AG09319 (cell line): ENCODE measurements at places on chromosomes 11 and 22.

- no peak for DNase-seq
Measured at GRCh38 chr11:60182541-60183330, at the start of gene MS4A6A. Gene MS4A6A, minus strand, starts transcription at chr11:60183083. Its CDS starts 1,356 bp downstream, at chr11:60181727.

- DNase-seq: peak; percentile 80
Measured at GRCh38 chr11:94650756-94651155, 83.6 kb downstream of the PIWIL4 start.

GRCh38 chr11:93579187-93579751 lies 36.1 kb upstream of the SMCO4 start:
- no peak for DNase-seq

- peak; percentile 12 for DNase-seq
Measured at GRCh38 chr11:10208131-10208575, 85.9 kb downstream of the SBF2 start.

- no peak for DNase-seq
Measured at GRCh38 chr11:3171931-3172560, 6.9 kb upstream of the OSBPL5 start.

DNA sequence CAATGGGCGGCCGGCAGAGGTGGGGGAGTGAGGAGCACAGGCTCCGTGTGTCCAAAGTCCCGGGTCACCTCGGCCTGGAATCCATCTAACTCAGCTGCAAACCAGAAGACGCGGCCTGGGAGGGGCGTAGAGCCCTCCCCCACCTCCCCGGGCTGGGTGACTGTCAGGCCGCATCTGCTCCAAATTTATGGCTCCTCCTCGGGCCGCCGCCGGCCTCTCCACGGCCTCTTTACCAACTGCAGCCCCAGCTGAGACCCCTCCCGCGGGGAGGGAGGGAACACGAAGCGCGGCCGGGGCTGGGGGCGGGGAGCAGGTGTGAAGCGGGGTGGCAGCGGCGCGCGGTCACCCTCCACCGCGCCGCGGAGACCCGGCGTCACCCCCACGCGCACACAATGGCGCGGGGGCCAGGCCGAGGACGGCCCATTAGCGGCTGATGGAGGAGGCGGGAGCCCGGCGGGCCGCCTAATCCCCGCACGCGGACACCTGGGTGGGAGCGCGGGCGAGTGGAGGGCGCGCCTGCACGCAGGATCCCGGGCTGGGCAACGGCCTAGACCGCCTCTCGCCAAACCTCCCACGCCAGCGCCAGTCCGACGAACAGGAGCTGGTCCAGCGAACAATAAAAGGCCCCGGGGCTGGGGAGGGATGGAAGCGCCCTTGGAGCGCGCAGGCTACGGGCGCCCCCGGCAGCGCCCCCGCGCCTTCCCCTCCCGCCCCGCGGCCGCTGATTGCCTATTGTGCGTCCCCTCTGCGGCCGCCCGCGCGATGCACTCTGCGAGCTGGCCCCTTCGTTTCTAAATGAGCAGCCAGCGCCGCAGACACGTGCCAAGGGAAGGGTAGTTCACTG lies 25.9 kb upstream of the ROBO3 start:
- no peak for DNase-seq

GRCh38 chr11:58905011-58905720 lies 34.1 kb upstream of the GLYATL1 start:
- no peak for DNase-seq

DNA sequence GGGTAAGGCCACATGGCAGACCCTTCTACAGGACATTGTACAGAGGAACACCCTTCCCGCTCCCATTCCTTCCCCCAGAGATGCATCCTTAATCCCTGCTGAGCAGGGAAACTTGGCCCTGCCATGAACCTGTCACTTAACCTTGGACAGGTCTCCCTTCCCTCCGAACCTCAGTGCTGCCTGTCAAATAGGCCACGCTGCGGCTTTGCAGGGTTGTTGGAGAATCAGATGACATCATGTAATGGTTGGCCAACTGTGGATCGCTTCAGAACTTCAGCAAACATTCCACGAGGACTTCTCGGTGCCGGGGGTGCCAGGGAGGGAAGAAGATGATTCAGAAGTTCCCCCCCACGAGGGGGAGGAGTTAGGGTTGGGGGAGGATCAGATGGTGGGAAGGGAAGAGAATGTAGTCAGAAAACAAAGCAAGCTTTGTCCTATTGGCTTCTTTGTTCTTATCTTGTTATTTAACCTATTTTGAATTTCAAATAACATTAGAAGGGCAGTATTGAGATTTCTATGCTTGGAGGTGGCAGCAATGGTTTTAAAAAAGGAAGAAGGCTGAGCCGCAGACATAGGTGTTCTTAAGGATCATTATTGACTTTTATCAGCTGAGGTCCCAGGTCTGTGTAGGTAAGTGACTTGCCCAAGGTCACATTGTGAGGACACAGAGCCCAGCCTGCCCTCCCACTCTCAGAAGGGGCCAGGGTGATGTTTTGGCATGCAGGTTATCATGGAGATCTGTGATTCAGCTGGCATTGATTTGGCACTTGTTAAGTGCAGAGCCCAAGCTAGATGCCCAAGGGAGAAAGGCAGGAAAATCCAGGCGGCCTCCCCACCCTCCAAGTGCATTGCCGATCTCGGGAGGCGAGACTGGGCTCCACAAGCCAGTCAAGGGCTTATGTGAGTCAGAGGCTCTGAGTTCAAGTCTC lies 3.1 kb downstream of the CDC42EP1 start:
- DNase-seq: peak; percentile 72

- no peak for DNase-seq
Measured at GRCh38 chr11:130785380-130786116, 130.7 kb downstream of the SNX19 start.

DNA sequence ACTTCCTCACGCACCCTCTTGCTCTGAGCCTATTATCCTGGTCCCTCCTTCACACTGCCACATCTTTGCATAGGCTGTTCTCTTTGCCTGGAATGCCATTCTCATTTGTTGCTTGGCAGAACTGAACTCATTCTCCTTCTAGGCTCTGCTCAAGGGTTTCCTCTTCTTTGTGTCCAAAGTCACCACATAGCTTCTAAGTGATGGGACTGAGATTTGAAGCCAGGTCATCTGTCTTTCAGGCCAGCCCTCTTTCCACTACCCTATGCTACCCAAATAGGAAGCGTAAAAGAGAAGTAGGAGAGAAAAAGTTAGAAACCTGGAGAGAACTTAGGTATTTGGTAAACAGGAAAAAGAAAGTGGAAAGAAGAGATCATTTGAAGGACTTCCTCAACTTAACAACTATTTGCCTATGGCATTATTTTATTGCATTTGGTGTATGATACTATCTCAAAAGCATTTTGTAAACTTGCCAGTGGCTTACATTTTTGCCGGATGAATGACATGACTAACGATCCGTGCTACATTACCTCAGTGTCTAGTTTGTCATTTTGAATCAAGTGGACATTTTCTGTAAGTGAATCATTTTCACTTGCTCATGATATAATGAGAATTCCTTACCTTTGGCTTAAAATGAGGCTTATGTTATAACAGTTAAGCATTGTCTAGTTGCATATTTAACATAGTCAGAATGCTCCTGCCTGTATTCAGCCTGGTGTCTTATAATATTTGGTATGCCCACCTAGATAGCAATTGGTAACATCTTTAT lies 18.5 kb downstream of the NF2 start:
- DNase-seq: peak; percentile 63

DNA sequence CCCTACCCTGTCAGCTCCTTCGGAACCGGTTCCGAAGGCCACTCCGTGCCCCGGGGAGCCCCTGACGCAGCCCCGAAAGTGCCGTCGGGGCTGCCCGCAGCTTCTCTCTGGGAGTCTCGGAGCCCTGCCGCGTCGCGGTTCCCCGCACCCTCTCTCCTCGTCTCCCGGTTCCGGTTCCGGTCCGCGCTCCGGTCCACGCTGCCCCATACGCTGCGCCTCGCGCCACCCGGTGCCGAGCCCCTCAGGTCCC lies 618 bp downstream of the MTA2 start:
- DNase-seq: no peak

- no peak for DNase-seq
Measured at GRCh38 chr11:9038541-9038940, 34.7 kb upstream of the NRIP3 start.

GRCh38 chr22:22787786-22788459 lies 99.7 kb upstream of the IGLL5 start:
- DNase-seq: no peak

DNA sequence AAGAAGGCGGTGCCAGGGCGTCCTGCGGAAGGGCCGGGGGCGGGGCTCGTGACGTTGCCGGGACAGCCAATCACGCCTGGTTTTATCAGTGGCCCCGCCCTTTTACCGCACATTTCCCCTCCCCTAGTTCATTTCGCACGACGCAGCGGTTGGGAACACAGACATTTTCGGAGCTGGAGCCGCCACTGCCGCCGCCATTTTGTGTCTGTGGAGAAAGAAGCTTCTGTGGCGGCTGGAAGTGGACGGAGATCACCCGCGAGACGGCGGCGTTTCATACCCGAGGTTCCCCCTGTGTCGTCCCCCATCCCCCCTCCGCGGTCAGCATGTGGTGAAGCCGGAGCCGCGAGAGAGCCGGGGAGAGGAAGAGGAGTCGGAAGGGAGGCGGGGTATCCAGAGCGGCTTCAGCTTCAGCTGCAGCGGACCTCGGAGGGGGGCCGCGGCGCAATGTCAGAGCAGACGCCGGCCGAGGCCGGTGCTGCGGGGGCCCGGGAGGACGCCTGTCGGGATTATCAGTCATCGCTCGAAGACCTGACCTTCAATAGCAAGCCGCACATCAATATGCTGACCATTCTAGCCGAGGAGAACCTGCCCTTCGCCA lies at the start of gene PCF11:
Gene PCF11, plus strand, starts transcription at position 136 of the 598 bp plus-strand sequence. Its CDS starts 309 bp downstream, at position 445.
- DNase-seq: no peak

DNA sequence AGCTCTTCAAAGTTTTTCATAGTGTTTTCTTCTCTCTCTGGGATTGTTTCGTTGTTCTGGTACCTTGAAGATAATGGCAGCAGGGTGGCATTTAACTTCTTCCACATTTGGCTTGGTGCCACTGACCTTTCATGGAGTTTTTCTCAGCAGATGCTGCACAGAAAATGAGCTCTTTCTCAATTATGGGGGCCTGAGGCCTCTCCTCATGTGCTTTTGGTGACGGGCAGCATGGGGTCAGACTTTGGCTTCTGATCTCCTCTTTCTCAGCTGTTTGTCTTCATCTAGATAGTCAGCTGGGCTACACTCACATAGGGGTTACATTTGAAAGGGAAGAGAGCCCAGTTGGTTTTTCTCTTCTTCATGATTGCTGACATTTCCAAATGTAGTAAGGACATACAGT lies 76.3 kb downstream of the FAT3 start:
- no peak for DNase-seq
